ENCODE measurements at places on chromosomes 3 and 15.

DNA sequence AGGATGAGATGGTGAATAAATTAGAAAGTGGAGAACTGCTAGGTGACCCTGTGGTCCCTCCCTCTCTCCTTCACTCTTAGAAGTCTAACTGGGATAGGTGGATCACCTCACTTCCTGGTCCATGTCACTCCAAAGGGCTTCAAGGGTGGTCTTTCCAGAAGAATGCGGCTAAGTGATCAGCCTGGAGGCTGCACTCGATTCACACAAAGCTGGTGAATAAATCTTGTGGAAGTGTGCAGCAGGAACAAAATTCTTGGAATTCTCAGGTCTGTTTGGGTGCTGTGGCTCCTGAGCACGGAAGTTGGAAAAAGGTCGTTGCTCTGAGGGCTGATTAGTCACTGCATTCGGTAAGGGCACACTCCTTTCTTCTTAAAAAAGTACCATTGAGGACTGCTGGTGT lies 46.3 kb downstream of the GASK1A start:
- no peak for DNase-seq

DNA sequence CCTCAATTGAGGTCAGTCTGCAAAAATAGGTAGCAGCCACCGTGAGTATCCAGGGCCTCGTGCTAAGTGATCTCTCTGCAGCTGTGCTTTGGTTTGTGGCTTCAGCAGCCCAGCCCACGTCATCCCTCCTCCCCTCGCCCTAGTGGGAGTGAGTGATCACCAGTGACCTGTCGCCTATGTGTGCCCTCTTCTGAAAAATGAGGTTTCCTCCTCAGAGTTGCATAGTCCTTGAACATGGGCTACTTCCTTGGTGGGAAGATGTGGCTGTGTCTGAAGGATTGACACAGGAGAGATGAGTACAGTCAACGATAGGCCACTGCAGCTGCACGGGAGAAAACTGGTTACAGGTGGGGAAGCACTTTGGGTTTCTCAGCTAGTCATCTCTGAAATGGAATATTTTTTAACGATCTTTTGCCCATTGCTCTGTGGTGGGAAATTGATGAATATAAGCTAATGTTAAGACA lies 144.8 kb upstream of the BHLHE40 start:
- DNase-seq, result no peak

- DNase-seq, result no peak
Observed at GRCh38 chr3:16482194-16482769, 31.2 kb downstream of the RFTN1 start.

DNA sequence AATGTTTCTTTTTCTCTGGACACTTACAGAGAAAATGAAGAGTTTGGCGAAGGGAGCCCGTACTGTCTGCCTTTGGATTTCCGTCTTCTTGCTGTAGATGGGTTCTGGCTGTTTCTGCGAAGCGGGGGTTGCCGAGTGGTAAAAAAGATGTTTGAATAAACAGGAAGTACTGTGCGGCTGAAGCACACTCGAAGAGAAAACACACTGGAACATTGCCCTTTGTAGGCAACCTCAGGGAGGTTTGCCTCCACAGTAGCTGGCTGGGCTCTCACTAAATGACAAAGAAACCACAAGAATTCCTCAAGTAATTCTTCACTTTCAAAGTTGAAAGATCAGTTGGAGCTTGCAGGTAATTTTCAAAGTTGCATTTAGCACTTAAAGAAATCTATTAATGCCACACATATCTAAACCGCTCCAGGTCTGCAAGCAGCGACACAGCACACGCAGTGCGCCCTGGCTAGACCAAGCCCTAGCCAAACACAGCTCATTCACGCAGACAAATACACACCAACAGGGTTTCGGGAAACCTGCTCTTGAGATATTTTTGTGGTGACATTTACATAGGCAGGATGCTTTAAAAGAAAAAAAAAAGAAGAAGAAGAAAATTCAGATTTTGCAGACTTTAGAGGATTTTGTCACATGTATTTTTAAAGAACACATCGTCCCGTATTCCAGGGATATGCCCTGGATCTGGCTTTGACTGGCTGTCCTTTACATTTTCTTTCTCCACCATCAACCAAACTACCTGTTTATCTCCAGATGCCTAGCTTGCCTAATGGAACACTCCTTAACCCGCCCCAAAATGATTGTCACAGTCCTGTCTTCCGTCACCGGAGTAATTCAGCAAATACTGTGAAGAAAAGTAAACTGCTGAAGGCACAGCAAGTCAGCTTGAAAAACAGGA lies 452.8 kb downstream of the FOXP1 start:
- peak; percentile 60 for DNase-seq

GRCh38 chr15:52112203-52112750 lies 298 bp downstream of the BCL2L10 start:
- DNase-seq, result peak; percentile 3

GRCh38 chr3:6770397-6770690 lies 90.6 kb upstream of the GRM7 start:
- no peak for DNase-seq

DNA sequence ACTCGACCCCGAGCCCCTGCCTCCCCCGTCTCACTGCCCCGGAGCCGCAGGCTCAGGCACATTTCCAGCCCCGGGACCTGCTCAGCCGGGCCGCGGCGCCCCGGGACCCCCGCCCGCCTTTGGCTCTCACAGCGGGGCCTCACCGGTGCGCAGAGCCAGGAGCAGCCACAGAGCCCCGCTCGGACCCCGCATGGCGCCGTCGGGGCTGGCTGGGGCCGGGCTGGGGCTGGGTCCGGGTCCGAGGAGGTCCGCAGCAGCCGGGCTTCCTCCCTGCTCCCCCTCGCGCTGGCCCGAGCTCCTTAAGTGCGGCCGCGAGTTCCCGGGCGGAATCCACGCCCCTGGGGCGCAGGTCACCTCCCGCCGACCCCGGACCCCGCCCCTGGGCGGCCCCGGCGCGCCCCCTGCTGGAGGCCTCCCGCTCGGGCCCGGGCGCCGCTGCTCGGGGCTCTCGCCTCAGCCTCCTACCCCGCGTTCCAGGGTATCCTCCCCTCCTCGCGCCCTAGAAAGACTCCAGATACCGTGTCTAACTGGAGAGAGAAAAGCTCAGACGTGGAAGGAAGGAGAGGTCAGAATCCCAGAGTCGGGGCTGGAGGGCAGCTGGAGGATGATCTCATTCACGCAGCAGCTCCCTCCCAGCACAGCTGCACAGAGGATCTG lies at the start of gene MELTF:
TSS of gene MELTF (minus strand) at position 307 of the 657 bp plus-strand sequence. CDS start at position 192, 115 bp downstream.
- DNase-seq, result peak; percentile 35

- no peak for DNase-seq
Observed at GRCh38 chr3:11034309-11034985, 41.9 kb downstream of the SLC6A1 start.

GRCh38 chr15:86488046-86488445 lies 408.4 kb downstream of the AGBL1 start:
- no peak for DNase-seq

DNA sequence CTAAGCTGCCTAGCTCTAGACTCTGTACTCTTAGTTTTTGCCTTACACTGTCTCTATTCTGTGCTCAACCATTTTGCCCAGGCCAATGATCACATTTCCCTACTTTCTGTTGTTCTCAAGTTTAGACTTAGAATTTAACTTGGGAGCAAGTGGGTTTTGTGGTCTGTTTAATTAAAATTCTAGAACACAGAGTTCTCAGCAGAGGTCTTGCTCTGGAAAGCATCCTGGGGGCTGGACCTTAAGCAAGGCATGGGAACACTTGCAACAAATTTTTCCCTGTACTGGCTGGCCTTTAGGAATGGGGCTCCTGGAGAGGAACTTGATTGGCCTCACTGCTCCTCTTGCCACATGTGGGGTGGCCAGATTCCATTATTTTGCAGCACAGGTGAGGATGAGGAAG lies 236.3 kb upstream of the LRTM1 start:
- no peak for DNase-seq

GRCh38 chr15:56734013-56734635 lies 815 bp upstream of the ZNF280D start:
- no peak for DNase-seq

DNA sequence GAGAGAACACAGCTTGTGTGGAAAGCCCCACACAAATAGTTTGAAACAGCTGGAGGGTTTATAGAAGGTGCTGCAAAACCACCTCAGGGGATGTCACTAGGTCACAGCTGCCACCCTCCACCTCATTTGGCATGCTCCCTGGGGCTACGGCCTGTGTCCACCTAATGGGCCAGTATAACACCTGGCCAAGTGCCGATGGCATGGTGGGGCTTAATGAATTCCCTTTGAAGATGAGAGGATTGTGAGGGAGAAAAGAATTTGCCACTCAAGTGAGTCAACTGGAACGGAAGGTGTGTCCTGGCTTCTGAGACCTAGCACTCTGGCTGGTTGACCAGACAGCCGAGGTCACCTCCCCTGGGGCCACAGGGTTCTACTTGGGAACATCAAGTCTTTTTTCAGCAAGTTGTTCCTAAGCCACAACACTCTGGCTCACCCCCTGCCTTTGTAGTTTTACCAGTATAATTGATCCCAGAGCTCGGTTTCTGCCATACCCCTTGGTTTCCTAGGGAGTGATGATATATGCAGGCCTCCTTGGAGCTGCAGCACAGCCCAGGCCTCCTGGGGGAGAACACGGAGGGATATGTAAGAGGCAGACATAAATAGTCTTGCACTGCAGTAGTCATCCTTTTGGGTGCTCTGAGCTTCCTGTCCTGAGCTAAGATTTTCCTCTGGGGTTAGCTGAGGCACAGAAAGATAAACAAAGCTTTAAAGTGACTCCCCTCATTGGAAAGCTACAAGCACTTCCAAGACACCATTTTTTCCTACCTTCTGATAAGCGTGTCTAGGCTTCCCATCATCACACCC lies 178.2 kb upstream of the LPP start:
- DNase-seq, result no peak
